ENCODE measurements at places on chromosomes 6 and 20. TPM values are rescaled to one million over a fixed set of nuclear protein-coding genes. Genes with fewer than 3 reads are reported as not detected.

NFATC2 gene
- total RNA-seq: 35.8 TPM

TGM3 gene
- total RNA-seq: not detected

C20orf144 gene
- total RNA-seq: 0.26 TPM

TMEM242 gene
- 8.1 TPM for total RNA-seq

GGTLC1 gene
- not detected for total RNA-seq

ACTL10 gene
- total RNA-seq: 2.3 TPM

RIPPLY2 gene
- not detected for total RNA-seq

PSMF1 gene
- 149 TPM for total RNA-seq

Measured in activated CD4-positive, alpha-beta memory T cell treated with anti-CD3 and anti-CD28 coated beads for 36 hours (primary cell).